ENCODE measurements at places on chromosomes 2 and 18.

GRCh38 chr2:240431271-240431660, 4.2 kb upstream of the GPC1 start:
- H3K4me1 ChIP-seq, result peaks cover 14% of the 10 kb centered on the region
- peaks cover 36% of the 10 kb centered on the region for H3K27me3 ChIP-seq
- H3K27ac ChIP-seq, result no peak overlapping the region
- peak; percentile 5 for DNase-seq
- no peak overlapping the region for H3K4me3 ChIP-seq
- H3K36me3 ChIP-seq, result no peaks in the 10 kb centered on the region

DNA sequence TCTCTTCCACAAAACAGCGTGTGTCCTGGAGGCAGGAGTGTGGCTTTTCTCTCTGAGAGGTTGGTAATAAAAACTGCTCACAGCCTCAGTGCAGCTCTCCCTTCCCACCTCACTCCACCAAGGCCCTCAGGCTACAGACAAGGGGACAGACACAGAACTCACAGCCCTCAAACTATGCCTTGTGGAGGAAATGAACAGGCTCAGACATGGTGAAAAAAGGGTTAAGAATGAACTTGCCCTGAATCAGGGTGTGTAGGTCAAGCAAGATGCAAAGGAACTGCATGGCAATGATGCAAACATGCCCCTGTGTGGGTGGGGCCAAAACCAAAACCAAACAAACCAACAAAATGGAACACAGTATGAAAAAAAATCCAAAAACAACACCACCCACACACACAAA, 125.8 kb downstream of the GALNT14 start:
- no peaks in the 10 kb centered on the region for H3K4me1 ChIP-seq
- no peak for DNase-seq
- no peaks in the 10 kb centered on the region for H3K36me3 ChIP-seq
- H3K27me3 ChIP-seq, result peaks cover 50% of the 10 kb centered on the region

DNA sequence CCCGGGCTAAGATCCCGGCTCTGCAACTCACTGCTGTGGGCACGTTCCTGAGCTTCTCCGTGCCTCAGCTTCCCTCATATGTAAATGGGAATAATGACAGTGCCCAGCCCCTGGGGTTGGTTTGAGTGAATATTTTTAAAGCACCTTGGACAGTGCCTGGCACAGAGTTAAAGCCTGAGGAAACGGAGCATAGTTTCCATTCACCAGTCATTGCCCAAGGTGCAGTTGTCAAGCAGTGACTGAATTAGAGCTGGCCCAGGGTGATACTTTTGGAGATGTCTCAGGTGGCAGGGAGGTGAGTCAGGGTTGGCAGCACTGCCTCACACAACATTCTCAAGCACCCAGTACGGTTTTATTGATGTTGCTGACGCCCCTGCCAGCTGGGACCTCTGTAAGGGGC, 12.2 kb downstream of the TMEM177 start:
- no peak overlapping the region for H3K4me3 ChIP-seq
- H3K27me3 ChIP-seq, result peaks cover 10% of the 10 kb centered on the region
- peaks cover 11% of the 10 kb centered on the region for H3K36me3 ChIP-seq
- DNase-seq, result no peak
- no peaks in the 10 kb centered on the region for H3K4me1 ChIP-seq

DNA sequence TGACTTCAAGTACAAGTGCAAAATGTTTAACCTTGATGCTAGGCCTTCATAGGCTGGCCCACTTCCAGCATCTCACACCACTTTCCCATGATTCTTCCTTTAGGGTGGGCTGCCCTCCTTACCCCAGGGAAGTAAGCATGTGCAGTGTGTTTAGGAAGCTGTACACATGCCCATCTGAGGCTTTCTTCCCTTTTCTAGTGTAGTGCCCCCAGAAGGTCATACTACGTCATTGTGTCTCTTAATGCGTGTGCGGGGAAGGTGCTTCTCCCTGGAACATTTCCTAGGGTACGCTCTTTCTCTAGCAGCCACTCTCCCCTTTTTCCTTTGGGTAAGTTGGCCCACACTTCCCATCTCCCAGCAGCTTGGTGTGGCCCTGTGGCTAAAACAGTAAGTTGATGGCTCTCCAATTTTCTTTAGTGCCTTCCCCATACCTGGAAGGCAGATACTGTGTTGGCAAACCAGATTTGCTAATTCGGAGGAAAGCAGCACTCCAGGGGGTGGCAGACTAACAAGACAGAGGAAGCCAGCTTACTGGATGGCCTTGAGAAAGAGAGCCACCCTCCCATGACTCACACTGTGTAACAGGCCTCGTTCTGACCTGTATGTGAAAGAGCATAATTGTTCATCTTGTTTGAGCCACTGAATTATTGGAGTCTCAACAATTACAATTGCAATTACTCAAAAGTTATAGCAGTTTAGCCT, 1.1 kb upstream of the SULT6B1 start:
- no peak overlapping the region for H3K4me3 ChIP-seq
- H3K36me3 ChIP-seq, result no peaks in the 10 kb centered on the region
- no peak for DNase-seq
- no peak overlapping the region for H3K27ac ChIP-seq
- H3K27me3 ChIP-seq, result peaks cover under 1% of the 10 kb centered on the region

GRCh38 chr2:119744335-119744939, 15.3 kb upstream of the PTPN4 start:
- no peak overlapping the region for H3K27ac ChIP-seq
- H3K4me1 ChIP-seq, result peaks cover 10% of the 10 kb centered on the region
- H3K4me3 ChIP-seq, result no peak overlapping the region
- DNase-seq, result no peak

GRCh38 chr2:205563646-205564045, 118.7 kb upstream of the NRP2 start:
- H3K4me3 ChIP-seq, result no peak overlapping the region
- H3K4me1 ChIP-seq, result no peaks in the 10 kb centered on the region
- H3K36me3 ChIP-seq, result no peaks in the 10 kb centered on the region
- no peak for DNase-seq
- no peaks in the 10 kb centered on the region for H3K27me3 ChIP-seq
- H3K27ac ChIP-seq, result no peak overlapping the region

GRCh38 chr2:174730698-174731018, 33.6 kb downstream of the CHRNA1 start:
- no peak overlapping the region for H3K27ac ChIP-seq
- no peak for DNase-seq
- peaks cover 70% of the 10 kb centered on the region for H3K27me3 ChIP-seq
- H3K4me3 ChIP-seq, result peak overlapping the region; percentile 65
- H3K4me1 ChIP-seq, result peaks cover 15% of the 10 kb centered on the region
